ENCODE measurements at places on chromosomes 12 and 14.
A peak's percentile ranks its signal among the peaks of the same experiment; 100 is the strongest.

GRCh38 chr14:91342206-91342760 is 75.3 kb downstream of the CCDC88C start:
- no peak for DNase-seq

DNA sequence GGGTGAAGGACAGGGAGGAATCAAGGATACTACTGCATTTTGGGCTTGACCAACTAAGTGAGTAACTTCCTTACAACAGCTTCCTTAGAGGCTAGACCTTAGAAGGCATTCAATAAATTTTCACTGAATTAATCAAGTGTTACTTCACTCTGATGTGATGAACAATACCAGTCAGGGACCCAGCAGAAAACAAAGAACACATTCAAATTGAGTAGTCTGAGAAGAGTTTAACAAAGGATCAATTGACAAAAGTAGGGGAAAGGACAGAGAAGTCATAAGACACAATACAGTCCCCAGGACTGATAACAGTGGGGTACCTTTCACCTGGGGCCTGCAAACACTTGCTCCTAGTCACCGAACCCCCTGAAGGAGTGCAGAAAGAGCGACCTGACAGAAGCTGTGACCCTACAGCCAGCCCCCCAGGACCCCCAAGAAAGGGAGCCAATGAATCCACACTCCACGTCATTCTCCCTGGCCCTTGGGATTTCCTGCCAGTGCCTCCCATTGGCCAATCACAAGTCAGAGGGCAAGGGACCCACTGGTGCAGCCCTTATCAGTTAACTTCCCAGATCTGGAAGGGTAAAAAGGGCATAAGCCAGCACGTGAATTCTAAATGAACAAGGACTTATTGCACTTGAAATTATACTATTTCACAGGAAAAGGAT is 6.9 kb downstream of the ANAPC5 start:
- DNase-seq, result no peak

- no peak for DNase-seq
These were observed 82.8 kb upstream of the CAPRIN2 start for GRCh38 chr12:30837595-30837994.

DNA sequence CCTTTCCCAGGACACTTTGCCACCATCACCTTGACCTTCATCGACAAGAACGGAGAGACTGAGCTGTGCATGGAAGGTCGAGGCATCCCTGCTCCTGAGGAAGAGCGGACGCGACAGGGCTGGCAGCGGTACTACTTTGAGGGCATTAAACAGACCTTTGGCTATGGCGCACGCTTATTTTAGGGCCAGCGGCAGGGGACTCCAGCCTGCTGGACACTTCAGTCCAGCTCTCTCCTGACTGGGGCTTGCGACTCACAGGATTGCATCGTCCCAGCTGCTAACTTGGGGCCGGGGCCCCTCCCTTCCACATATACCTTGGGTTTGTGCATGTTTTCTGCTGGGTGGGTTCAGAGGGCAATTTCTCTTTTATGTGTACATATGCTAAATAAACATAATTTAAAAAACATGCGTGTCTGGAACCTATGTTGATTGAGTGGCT is 11.2 kb downstream of the AHSA1 start:
- no peak for DNase-seq

DNA sequence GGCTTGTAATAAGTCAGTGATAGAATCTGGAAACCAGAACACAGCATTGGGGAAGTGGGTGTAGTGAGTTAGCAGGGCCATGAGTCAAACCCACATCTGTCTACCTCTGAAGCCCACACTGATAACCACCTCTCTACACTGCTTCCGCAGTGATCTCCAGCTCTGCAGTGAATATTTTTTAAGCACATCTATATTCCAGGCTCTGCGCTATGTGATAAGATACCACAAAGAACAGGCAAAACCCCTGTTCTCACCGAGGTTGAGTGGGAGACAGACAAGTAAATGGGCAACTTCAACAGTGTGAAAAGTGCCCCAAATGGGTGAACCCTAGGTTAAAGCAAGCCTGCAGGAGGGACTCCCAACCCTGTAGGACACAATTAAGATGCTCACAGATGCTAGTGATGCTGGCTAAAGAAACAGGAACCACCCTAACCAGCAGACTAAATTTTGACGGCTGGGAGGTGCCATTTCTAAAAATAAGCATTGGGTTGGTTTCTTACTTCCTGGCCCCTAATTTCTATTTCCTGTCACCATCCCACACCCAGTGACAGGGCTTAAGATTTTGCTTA is 375.0 kb downstream of the DPF3 start:
- DNase-seq, result no peak

DNA sequence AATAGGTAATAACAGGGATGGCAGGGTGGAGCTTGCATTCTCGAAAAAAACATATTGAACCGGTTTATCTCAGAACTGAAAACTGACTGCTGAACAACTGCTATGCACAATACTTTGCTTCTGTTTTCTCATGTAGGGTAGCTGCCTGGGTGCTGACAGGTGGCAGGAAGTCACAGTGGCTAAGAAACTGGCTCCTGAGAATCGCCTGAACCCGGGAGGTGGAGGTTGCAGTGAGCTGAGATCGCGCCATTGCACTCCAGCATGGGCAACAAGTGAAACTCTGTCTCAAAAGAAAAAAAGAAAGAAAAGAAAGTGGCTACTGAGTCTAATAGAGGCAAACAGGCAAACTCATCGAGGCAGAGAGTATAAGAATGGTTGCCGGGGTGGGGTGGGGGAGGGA is 113.1 kb downstream of the CCDC60 start:
- DNase-seq, result no peak

GRCh38 chr14:104817930-104818713 is 17.2 kb downstream of the ZBTB42 start:
- DNase-seq, result no peak

DNA sequence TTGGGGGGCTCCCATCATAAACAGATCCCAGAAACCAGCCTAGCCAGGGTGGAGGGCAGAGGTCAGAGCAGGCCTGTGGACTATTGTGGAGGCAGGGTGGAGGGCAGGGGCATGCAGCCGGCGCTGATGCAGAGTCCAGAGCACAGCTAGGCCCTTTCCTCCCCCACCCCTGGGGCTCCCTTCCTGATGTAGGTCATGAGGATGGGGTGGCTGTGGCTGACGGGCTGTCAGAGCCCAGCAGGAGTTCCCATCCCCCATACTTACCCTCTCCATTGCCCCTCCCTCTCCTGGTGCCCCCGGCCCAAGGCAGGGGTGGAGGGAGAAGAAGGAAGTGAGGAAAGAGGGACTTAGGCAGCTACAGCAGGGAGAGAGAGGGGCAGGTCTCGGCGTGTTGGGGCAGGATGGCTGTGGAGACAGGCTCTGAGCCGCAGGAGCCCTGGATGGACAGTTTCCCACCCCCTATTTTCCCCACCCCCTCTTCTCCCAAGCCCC is 5.7 kb upstream of the ZNF385A start:
- DNase-seq, result no peak

DNA sequence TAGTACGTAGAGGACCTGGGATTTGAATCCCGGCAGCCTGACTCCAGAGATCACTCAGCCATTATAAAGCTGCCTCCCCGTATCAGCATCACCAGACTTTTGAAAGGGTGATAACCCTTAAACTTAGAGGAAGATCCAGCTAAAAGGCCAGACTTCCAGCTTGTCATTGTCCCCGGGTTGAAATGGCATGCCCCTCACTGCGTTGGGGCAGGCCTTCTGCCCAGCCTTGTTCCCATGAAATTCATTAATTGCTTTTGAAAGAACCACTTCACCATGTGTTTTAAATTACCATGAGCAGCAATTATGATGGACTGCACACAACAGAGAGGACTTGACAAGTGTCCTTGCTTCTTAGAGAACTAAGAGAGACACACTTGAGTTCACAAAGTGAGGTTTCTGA is 269.6 kb upstream of the CRY1 start:
- DNase-seq, result no peak

DNA sequence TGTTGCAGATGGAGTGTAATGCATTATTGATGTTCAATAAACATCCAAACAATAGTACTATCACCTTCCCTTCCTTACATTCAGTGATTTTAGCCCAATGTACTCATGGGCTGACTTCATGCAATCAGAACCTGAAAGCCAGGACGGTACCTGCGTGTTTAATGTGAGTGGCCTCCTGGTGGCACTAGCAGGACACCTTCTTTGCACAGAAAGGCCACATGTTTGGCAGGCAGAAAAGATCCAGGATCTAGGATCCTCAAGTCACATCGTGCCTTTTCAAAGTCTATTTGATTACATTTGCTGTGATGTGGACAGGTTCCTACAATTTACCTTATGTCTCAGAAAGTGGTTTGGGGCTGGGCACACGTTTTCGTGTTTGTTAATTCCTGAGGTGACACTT is 82.9 kb downstream of the NEDD1 start:
- no peak for DNase-seq

DNA sequence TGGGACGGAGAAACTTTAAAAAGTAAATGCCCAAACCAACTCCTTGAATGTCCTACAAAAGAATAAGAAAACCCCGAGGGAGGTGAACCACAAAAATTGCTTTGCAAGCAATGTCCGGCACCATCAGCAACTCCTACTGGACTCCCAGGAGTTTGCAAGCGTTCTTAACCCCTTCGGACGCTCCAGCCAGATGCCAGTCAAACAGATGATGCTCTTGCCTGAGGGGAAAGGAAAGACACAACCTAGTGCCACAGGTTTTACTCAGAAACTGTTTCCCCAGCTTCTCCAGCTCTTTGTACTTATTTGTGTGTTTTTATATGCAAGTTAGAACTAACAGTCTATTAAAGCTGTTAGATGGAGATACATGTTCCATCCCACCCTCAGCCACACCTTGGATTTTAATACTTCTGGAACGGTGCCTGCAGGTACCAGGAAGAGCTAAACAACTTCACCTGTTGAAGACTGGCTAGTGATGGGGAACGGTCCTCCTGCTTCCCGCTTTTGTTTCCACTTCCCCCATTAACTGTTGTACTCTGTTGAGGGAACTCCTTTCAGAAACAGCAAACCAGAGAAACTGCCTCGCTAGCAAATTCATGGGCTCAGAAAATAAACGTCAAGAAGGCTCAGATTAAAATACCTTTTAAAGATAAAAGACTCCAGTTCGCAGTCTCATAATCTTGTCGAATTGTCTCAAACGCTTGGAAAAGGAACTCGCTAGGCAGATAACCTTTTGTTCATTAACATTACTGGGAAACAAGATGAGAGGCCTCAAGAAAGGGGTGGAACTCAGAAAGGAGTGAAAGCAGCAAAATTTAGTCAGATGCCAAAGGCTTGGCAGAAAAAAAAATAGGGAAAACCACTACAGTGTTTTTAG is 1.1 kb upstream of the FERMT2 start:
- DNase-seq, result no peak

DNA sequence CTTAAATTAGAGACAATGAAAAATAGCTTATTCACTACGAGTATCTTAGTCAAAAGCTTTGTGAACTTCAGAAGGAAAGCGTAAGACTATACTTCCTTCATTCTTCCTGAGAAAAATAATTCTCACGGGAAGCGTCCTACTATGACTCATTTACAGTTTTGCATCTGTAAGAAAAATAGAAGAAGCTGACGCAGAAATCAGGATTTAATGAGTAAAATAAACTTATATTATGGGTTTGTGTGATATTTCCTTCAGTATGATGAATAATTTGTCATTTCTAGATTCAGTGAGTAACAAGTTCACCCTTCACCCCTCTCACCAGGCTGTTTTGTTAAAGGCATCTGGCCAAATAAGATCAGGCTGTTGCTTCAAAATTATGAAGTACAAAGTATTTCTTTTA is 17.8 kb upstream of the PDE3A start:
- no peak for DNase-seq

GRCh38 chr12:16350682-16351081 is 3.2 kb downstream of the MGST1 start:
- no peak for DNase-seq

DNA sequence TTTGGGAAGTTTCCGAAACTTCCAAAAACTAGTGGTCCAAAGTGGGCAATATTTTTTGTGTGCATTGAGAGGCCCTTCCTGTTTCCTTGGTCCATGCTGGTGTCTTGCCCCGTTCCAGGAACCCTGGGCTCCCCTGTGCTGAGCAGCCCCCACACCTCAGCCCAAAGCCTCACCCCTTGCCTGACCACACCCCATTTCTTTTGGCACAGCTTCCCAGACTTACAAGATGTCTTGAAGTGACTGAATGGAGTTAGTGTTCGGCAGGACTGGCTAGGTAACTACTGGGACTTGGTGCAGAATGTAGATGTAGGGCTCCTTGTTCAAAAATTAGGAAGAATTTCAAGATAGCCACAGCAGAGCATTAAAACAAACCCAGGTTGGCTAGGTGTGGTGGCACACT is 68.6 kb downstream of the ETV6 start:
- DNase-seq, result no peak

DNA sequence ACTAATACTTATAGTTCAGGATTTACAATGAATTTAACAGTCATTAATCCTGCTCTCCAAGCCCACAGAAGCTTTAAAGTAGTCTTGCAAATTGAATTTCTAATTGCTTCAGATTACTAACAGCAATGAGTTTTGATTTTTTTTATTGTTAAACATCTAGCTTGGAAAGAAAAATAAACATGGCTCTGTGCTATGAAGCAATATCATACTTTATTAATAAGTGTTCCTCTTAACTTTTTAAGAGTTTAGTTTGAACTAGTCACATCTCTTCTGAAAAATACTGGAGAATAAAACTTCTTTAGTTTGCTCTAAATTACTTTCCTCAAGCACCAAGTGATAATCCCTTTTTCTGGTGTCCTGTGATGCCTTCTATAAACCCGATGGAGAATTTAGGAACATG is 250.2 kb downstream of the TRHDE start:
- no peak for DNase-seq

DNA sequence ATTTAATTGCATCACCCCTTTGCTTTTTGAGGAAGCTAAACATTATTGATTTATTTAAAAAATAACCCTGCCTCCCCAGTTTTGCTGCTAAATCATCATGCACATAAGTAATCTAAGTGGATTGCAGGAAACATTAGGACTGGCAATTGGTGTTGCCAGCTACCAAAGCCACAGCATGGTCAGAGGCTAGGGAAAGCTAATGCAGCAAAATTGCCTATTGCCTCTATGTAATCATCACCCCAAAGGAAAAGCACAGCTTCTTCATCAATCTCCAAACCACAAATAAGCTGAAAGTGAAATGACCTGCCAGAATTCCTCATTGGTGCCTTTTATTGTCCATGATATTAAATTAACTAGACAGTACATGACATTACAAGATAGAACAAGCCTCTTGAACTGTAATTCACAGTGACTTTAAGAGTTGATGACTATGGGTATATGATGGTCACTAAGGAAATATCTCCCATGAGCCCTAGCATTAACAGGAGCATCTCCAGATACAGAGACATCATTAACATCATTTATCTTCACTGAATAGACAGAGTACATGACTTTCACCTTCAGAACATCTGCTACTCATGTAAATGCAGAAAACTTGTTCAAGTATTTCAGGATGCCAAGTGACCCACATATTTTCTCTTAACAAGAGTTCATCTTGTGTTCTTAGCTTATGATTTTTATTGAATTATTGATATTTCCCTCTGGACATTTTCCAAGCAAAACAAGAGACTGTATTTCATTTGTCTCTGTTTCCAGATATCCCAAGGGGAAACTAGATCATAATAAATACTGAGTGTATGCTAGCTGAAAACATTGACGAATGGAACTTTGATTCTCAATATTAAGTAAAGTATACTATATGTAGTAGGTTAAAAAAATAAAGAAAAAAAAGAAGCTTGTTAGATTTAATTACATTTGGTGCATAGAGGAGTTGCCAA is 29.4 kb downstream of the PTPRR start:
- DNase-seq, result no peak

- DNase-seq, result no peak
These were observed 1.1 kb upstream of the SENP1 start for GRCh38 chr12:48106681-48107613.

- DNase-seq, result no peak
These were observed 592.9 kb downstream of the FSCB start for GRCh38 chr14:43914041-43914693.

GRCh38 chr14:102775855-102776760 is 1.1 kb upstream of the TRAF3 start:
- DNase-seq, result peak; percentile 13
